ENCODE measurements at places on chromosomes 2 and 18.
A peak's percentile ranks its signal among the peaks of the same experiment; 100 is the strongest.

- DNase-seq: peak; percentile 7
Measured at GRCh38 chr18:58716060-58716756, 44.9 kb downstream of the MALT1 start.

GRCh38 chr2:132740081-132740720 is 70.2 kb upstream of the LYPD1 start:
- no peak for DNase-seq

GRCh38 chr2:26946841-26947784 is 23.3 kb upstream of the MAPRE3 start:
- DNase-seq: no peak

DNA sequence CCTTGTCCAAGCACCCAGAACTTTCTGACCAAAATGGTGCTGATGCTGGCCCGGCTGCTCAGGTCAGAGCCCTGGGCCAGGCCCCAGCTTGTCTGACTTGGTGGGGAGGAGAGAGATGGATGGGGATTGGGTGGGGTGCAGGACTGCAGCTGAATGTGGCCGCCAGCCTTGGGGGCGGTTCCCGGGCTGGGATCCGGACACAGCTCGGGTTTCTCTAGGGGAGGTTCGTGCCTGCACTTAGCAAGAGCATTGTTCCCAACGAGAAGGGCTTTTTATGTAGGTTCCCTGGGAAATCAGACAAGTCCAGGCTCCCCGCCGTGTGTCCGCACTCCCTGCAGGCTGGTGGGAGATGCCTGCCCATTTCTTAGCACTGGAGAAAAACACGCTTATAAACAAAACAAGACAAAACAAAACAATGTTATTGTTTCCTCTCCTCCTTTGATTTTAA is 50.5 kb upstream of the HS6ST1 start:
- DNase-seq: no peak

- DNase-seq: no peak
Measured at GRCh38 chr2:3241971-3242746, 135.5 kb downstream of the EIPR1 start.

GRCh38 chr2:52082646-52083045 is 1050.7 kb upstream of the NRXN1 start:
- DNase-seq: no peak

DNA sequence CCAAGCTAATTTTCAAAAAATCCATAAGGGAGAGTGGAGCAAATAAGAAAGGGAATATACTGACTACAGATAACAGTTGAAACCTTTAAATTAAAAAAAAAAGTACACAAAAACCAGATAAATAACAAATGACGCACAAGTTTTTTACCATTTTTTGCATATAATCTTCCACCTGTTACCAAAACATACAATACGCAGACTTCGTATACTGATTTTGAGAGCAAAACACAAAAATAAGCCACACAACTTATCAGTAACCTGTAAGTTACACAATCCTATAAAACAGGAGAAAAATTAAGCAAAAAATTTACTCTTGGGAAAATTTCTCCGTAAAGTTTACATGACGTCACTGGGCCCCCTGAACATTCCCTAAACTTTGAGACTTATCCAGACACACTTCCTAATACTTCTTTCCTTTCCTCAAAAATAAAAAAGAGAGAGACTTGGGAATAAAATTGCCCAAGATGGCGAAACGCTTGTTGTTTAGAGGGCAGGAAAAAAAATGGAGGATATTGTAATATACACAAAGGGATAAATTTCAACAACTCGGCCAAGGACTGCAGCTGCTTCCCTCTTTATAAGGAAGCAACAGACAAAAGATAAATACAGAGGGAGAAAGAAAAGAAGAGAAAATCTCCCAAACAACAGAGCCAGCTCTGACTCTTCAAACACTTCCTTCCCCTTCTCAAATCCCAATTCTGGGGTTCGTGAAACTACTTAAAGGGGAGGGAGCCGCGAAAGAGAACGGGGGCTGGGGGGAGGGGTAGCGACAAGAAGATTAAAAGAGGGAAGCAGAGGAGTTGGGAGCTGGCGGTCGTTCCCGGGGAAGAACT is 1.6 kb downstream of the BAZ2B start:
- no peak for DNase-seq

GRCh38 chr18:5350636-5351035 is 55.1 kb upstream of the ZBTB14 start:
- DNase-seq: no peak

- DNase-seq: no peak
Measured at GRCh38 chr2:227849906-227850305, 21.5 kb upstream of the DAW1 start.

DNA sequence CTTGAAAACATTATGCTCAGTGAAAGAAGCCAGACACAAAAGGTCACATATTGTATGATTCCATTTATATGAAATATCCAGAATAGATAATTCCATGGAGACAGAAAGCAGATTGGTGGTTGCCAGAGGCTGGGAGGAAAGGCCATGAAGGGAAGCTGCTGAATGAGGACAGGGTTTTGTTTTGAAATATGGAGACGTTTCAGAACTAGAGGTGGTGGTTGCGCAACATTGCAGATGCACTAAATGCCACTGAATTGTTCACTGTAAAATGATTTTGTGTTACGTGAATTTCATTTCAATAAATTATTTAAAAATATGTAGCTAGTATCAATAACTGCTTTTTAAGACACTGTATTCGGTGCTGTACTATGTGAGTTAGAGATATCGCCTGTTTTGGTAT is 101.7 kb upstream of the ZNF236 start:
- no peak for DNase-seq

DNA sequence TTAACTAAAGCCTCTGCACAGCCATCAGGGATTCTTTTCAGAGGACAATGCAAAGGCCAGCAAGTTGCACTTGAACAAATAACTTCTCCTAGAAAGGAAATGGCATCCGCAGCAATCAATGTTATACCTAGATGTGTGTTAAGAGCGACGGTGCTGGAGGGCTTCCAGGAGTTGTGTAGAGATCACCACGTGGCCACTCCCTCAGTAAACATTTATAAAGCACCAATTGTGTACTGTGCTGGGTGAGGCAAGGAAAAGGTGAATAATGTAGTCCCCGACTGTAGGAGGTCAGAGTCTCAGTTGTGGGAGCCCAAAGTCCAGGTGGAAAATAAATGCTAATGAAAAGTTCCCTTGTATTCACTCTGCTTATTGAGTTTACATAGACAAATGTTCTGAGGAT is 135.0 kb downstream of the ALK start:
- DNase-seq: no peak

DNA sequence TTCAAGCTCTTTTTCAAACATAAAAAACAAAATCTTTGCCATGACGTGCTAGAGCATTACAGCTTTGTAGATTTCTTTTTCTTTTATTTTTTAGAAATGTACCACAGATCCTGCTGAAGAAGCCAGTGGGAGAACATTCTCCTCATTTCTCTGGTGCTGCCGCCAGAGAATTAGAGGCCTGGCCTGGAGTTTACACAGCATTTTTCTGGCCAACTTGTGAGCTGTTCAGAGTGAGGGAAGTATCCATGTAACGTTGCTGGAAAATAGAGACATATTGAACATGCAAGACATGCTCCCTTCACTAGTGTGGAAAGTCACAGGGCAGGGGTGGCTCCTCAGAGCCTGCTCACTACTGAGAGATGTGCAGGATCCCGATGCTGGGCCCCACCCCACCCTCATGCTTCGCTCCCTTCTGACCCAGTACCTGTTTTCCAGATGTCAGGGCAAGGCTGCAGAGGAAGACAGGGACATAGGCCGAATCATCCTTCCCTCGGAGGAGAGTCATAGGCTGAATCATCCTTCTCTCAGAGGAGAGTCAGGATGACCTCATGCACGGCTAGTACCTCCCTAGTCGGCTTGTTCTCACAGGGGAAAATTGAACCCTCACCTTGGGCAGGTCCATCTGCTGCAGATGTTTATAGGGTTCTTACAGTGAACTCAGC is 298.5 kb downstream of the INSIG2 start:
- no peak for DNase-seq

GRCh38 chr18:26532367-26533340 is 15.7 kb downstream of the KCTD1 start:
- DNase-seq: no peak

DNA sequence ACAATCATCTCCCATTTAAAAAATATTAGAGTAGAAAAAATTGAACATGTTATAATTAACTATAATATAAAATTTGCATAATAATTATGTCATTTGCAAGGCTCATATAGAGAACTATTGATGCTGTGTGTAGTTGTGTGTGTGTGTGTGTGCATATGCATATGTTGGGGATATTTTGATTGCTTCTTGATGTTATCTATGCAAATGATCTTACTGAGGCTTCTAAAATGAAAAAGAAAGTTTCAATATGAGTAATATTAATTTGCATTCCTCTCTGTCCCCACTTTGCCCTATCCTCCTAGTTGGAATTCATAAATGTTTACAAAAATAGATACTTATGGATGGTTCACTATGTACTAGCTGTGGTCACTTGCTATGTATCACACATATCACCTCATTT is 523.3 kb downstream of the TRIB2 start:
- DNase-seq: no peak

GRCh38 chr2:23609254-23609653 is 224.3 kb downstream of the KLHL29 start:
- DNase-seq: no peak

DNA sequence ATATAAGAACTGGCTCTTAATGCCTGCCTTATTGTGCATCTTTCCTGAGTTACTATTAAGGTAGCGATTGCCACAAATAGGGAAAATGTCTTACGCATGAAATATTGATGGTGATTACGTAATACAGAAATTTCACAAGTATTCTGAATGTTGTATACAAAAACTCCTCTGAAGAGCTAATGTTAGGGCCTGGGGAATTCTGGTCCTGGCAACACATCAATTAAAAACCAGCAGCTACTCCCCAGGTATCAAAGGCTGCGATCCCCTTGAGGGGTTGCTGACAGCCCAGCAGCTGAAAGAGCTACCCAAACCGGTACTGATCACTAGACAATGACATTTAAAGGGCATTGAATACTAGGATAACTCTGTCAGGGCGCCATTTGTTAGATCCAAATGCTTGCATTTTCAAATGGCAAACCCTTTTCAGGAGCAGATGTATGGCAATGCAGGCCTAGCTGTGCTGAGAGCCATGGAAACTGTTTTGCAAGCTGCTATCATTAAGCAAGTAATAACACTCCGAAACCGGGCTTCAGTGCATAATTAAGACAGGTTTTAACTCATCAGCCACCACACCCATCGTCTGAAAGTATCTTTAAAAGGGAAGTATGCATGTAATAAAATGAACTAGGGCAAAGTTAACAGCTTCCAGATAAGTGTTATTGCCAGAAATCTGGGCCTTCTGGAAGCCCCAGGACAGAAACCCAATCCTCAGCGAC is 78.4 kb downstream of the CLHC1 start:
- DNase-seq: no peak

GRCh38 chr2:47403609-47404193 is 745 bp downstream of the MSH2 start:
- DNase-seq: no peak

- no peak for DNase-seq
Measured at GRCh38 chr2:226953206-226953605, 117.4 kb downstream of the RHBDD1 start.

- no peak for DNase-seq
Measured at GRCh38 chr2:173175222-173175621, 99.6 kb downstream of the MAP3K20 start.

- DNase-seq: no peak
Measured at GRCh38 chr2:179130560-179130959, 80.6 kb upstream of the CCDC141 start.

DNA sequence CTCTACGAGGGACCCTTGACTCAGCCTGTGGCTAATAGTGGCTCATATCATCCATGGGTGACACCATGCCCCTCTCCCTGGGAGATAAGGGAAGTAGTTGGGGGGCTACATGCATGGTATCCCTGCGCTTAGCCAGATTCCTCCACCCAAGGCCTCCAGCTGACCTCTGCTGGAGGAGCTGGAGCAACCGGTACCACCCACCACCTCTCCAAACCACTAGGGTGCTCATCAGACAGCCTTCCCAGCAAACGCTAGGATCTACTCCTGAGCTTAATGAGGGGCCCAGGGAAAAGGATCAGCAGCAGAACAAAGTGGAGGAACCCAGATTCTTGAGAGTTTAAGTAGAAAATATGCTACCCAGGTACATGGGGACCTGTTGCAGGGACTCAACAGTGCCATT is 75.9 kb upstream of the CAPN13 start:
- DNase-seq: no peak

GRCh38 chr2:100236166-100236565 is 86.1 kb downstream of the LONRF2 start:
- DNase-seq: no peak

DNA sequence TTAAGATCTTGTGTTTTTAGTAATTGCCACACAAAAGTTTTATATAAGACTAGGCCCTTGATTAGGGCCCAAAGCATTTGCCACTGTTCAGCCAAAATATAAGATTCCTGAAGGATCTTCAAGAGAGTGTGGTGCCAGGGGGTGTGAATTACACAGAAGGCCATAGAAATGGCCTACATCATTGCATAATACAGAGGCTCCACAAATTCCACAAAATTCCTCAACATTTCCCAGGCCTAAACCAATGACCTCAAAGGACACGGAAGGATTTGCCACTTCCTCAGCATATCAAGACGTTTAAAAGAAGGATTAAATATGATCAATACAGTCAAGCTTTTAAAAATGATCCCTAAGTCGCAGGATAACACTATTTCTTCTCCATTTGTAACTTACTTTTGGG is 24.1 kb downstream of the COL6A3 start:
- DNase-seq: no peak

DNA sequence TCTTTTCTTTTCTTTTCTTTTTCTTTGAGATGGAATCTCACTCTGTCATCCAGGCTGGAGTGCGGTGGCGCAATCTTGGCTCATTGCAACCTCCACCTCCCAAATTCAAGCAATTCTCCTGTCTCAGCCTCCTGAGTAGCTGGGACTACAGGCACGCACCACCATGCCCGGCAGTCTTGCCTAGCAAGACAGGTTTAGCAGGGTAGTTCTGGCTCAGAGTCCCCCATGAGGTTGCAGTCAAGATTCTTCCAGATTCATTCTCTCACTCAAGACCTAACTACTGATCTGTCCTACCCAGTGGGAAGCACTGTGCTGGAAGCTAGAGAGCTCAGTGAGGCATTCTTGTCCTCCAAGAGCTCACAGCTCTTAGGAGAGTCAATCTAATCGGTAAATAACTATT is 17.6 kb upstream of the ZAP70 start:
- no peak for DNase-seq

DNA sequence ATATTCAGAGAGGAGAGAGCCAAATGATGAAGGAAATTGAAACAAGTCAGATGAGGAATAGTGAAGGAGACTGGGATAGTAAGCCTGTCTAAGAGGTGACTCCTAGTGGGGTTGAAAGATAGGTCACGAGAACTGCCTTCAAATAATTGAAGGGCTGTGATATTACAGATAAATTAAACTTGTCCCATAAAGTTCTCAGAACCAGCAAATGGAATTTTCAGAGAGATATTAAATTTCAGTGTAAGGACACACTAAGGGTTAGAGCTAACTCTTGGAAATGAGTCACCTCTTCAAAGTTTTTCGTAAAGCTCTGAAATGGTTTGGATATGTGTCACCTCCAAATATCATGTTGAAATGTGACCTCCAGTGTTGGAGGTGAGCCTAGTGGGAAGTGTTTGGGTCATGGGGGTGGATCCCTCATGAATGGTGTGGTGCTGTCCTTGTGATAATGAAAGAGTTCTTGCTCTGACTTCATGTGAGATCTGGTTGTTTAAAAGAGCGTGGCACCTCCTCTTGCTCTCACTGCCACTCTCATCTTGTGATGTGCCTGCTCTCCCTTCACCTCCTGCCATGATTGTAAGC is 87.3 kb downstream of the BABAM2 start:
- DNase-seq: no peak

- no peak for DNase-seq
Measured at GRCh38 chr2:146917431-146918042, 927.3 kb upstream of the ACVR2A start.

- no peak for DNase-seq
Measured at GRCh38 chr2:43186679-43187374, 39.6 kb downstream of the ZFP36L2 start.

- no peak for DNase-seq
Measured at GRCh38 chr18:1665079-1665478, 760.4 kb downstream of the ADCYAP1 start.
